ENCODE measurements at places on chromosomes 5 and 9.
A peak's percentile ranks its signal among the peaks of the same experiment; 100 is the strongest.

DNA sequence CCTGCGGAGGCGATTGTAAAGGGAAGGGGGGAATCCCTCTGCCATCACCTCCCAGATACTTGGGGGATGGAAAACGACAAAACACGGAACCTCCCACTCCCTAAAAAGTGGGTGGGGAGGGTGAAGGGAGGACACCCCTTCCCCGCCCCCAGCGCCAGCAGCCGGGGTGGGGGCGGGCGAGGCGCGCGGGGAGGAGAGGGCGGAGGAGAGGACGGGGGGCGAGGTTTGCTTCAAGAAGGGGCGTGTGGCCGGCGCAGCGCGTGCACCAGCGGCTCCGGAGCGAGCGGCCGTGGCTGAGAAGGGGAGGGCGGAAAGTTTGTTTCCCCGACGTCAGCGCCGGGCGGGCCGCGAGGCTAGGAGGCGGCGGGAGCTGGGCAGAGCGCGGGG lies at the start of gene PRRX2:
TSS of gene PRRX2 (plus strand) at position 259 of the 387 bp plus-strand sequence. CDS start 221 bp downstream, outside the sequence.
- no peak for DNase-seq

GRCh38 chr9:37350486-37351190 lies 71.9 kb upstream of the GRHPR start:
- DNase-seq: no peak

GRCh38 chr5:149358294-149358651 lies 427 bp downstream of the PCYOX1L start:
- DNase-seq: no peak

DNA sequence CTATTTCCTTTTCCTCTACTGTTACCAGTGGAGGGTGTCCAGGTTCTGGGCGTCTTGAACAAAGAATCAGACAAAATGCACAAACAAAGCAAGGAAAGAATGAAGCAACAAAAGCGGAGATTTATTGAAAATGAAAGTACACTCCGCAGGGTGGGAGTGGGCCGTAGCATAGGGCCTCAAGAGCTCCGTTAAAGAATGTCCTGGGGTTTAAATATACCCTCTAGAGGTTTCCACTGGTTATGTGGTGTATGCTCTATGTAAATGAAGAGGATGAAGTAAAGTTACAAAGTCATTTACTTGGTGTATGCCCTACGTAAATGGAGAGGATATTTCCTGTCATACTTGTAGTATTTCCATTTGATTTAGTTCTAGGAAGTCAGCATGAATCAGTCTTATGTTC lies 113.5 kb upstream of the MRPS30 start:
- DNase-seq: no peak

DNA sequence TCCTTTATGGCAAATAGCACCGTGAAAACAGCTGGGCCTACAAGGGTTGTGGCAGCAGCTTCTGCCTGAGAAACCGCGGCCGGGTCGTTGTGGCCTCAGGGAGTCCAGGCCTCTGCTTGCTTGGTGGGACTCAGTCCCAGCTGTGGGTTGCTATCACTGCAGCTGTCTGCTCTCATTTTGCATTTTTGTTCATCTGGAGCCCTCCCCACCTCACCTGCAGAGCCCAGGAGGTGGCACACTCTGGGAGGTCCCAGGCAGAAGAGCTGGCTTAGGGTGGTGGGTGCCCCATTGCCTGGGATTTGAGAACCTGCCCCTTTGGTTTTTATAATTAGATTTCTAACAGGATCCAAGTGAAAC lies 138.4 kb downstream of the GADD45G start:
- no peak for DNase-seq

GRCh38 chr5:117411701-117412100 lies 837.1 kb upstream of the SEMA6A start:
- DNase-seq: no peak

GRCh38 chr5:154542581-154542980 lies 64.6 kb upstream of the HAND1 start:
- no peak for DNase-seq

DNA sequence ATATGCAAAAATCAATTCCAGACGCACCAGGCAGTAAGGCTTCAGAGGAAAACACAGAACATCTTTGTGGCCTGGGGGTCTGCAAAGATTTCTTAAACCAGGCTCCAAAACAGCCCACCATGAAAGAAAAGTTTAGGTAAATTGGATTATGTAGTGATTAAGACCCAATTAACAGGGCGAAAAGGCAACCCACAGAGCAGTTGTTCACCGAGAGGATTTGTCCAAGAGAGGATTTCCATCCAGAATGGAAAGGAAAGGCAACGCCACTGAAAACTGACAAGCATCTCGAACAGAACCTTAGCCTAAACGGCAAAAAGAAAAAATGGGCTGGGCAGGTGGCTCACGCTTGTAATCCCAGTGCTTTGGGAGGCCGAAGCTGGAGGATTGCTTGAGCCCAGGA lies 37.4 kb downstream of the GLT6D1 start:
- no peak for DNase-seq

GRCh38 chr9:136667214-136667939 lies 4.7 kb downstream of the EGFL7 start:
- DNase-seq: no peak

- no peak for DNase-seq
Measured at GRCh38 chr5:43363445-43364152, 48.6 kb downstream of the CCL28 start.

DNA sequence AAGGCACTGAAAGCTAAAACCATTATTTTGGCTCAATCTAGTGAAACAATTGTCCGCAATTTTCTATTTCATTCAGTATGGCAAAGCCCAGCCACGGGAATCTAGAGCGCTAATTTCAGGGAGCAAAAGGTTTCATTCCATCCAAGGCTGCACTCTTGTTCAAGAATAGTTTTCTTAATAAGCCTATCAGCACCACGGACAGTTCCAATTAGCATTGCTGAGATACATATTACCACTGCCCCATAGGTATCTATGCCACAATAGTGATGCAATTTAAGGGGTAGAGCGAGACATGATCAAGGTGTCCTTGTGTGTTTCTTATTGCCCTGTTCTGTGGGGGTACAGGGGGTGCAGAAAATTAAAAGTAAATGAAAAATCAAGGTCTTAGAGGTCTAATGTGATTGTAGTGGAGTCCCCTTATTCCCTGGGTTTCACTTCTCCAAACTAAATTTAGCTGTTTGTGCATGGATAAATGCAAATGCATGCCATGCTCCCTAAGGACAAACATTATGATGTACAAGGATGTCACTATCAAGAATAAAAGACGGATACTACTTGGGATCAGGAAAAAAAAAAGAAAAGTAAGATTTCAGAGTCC lies 45.5 kb downstream of the SPOCK1 start:
- peak; percentile 63 for DNase-seq

DNA sequence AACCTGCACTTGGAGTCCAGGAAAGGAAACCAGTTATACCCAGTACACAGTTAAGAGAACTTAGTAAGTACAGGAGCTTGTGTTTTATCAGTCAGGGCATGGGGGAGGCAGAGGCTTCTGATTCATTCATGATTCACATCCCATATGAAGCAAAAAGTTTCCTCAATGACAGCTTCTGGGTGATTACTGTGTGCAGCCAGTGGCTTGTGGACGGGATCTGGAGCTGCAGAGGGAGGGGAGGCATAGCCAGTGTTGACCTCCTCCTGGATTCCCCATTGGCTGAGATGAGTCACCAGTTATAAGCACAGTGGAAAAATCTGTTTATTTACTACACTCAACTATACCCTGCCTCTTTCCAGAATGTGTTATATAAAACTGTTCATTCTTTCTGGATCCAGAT lies 17.7 kb downstream of the IL31RA start:
- peak; percentile 92 for DNase-seq
